ENCODE measurements at places on chromosomes 5 and 9.
A peak's percentile ranks its signal among the peaks of the same experiment; 100 is the strongest.

- DNase-seq: no peak
Measured at GRCh38 chr5:31730139-31730538, 91.2 kb downstream of the PDZD2 start.

- no peak for DNase-seq
Measured at GRCh38 chr5:174306345-174307030, 261.0 kb downstream of the NSG2 start.

- no peak for DNase-seq
Measured at GRCh38 chr9:131649646-131650045, 90.2 kb downstream of the RAPGEF1 start.

- DNase-seq: no peak
Measured at GRCh38 chr9:10613419-10613818, 617 bp upstream of the PTPRD start.

GRCh38 chr5:75818661-75819060, 101.4 kb upstream of the POC5 start:
- no peak for DNase-seq

DNA sequence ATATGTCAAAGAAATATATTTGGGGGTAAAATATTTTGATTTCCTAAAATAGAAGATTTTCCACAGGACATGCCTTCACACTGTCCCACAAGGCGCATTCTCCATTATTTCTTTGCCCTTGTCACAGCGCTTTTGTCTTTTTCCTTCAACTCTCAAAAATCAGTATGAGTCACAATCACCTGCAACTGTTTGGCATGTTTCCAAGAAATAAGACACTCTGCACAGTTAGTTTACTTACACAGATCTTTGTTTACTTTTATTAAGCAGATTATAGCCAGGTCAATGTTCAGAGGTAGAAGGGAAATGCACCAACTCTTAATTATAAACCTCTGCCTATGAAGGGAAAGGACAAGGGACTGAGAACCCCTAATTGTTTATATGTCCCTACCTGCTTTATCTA, 9.5 kb downstream of the CEMIP2 start:
- no peak for DNase-seq

DNA sequence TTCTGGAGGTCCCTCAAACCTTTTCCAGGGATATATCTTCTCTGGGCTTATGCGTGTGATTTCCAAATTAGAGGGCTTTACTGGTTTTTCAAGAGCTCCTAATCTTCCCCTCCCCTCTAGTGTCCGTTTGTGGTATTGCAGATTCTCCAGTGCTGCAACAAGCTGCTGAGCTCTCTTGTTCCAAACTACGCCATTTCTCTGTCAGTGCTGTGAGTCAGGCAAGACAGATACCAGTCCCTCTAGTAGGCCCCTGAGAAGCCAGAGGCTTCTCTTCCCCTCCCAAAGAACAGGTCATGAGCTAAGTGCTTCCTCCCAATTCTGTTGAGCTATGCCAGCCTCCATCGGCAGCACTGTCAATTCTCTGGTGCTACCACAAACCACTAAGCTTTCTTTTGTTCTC, 149.5 kb downstream of the FANCC start:
- DNase-seq: peak; percentile 57

DNA sequence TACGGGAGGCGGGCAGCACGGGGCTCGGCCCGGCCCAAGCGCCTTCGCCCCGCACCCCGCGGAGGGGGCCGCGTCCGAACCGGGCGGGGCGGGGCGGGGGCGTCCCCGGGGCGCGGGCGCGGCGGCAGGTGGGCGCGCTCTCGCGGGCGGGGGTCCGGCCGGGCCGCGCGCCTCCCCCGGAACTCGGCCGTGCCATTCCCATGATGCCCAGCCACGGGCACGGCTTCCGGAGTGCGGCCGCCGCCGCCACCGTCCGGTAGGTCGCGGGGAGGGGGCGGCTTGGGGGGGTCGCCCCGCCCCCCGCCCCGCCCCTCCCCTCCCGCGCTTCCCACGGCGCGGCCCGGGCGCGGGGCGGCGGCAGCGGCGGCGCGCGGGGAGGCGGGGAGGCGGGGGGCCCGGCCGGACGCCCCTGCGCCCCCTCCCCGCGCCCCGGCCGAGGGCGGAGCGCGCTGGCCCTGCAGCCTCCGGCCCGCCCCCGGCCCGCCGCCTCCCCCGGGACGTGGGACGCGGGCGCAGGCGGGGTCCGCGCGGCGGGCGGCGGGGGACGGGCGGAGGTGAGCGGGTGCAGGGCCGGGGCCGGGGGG, at the start of gene PPP1R26:
Gene PPP1R26 (plus strand): TSS at position 314 of the 584 bp plus-strand sequence. CDS start 4,729 bp downstream, outside the sequence.
- no peak for DNase-seq

DNA sequence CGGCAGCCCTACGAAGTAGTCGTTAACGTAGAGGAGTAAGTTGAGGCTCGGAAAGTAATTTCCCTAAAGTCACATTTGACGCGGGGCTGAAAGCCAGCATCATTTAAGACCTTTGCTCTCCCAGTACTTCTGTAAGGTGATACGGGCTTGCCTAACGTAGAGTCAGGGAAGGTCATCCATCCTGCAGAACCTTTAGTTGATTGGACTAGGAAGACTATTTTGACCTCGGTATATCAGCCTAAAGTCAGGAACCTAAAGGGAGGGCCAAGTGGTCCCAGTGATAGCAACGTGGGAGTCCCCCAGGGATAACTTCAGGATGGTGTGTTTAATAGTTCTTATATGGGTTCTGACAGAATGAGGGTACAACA, 657 bp downstream of the NUP214 start:
- no peak for DNase-seq

DNA sequence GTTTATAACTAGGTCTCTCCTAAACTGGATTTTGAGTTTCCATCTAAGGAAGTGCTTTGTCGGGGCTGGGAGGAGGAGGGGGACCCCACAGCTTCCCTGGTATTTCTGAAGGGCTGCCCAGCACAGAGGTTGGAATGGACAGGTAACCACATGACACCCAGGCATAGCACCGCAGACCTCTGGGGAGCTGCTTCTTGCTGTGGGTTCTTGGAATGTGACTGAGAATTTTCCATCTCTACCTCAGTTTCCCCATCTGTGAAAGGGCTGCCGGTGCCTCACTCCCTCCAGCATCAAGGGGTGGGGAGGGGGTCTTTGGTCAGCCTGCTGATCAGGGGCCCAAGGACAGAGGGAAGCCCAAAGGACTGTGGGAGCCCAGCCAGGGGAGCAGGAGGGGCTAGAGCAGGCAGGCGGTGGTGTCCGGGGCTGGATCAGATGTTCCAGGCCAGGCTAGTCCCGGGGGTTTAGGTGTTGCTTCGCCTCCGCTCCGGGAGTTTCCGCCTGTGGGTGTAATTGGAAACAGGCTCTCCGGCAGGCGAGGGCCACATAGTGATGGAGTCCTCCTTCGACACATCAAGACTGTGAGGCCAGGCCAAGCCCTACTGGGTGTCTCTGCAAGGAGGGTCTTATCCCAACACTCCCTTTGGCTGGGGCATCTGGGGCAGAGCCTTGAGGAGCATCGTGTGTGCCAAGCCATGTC, 3.3 kb downstream of the OLFML2A start:
- no peak for DNase-seq

- no peak for DNase-seq
Measured at GRCh38 chr5:80193401-80193800, 62.4 kb downstream of the SERINC5 start.

GRCh38 chr5:149887622-149888183, 56.9 kb downstream of the PDE6A start:
- no peak for DNase-seq

DNA sequence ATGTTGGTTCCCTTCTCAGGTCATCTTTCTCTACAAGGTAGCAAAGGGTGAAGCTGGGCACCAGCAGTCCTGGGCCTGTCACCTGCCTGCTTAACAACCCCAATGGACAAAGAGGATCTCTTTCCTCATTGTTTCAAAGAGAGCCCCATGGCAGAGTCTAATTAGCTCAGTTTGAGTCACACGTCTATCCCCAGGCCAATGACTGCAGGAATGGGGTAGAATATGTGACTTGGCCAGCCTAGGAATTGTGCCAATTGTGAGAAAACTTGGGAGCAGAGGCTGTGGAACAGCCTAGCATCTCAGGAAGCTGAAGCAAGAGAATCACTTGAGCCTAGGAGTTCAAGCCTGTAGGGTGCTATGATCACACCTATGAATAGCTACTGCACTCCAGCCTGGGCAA, 3.6 kb upstream of the RAPGEF1 start:
- DNase-seq: no peak

GRCh38 chr5:52950686-52951085, 38.5 kb upstream of the ITGA2 start:
- DNase-seq: no peak

DNA sequence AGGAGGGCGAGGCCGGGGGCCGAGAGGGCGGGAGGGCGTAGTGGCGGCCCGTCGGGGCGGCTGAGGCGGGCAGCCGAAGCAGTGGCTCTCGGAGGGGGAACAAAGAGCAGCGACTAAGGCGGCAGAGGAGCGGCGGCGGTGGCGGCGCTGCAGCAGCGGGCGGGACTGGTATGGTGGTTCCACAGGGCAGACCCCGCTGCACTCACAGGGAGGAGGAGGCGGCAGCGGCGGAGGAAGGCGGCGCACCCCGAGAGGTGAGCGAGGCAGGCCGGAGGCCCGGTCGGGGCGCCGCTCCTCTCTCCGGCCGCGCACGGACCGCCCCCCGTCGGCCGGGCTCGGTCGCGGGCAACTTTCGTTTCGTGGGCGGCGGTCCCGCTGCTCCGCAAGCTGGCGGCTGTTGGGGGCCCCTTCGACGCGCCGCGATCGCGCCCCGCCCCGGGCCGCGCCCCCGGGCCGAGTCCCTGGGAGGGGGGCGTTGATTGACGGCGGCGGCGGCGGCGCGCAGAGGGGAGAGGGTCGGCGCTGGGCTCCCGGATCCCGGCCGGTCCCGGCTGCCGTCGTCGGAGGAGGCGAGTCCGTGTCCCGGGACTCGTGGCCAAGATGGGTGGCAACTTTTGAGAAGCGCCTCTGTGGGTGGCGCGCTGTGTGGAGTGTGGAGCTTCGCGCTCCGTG, 467 bp downstream of the CNOT6 start:
- peak; percentile 61 for DNase-seq

DNA sequence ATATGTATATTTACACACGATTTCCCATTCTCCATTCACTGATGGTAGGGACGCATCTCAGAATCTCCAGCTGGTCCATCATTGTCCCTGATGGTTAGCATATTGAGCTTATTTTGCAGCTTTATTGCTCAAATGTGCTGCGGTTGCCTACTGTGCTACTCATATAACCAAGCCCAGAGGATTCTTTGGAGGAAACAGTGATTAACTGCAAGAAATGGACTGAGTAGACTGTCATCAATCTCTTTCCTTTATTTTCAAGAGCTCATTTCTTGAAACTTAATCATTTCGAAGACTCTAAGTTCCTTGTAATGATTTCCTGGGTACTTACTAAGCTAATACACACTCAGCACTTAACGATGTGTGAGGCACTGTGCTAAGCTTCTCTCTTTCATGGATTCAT, 119.0 kb downstream of the MAT2B start:
- DNase-seq: no peak

- DNase-seq: peak; percentile 24
Measured at GRCh38 chr9:76810377-76810957, 46.2 kb downstream of the PCA3 start.

All from stimulated activated CD4-positive, alpha-beta T cell treated with anti-CD3 and anti-CD28 coated beads, Interleukin-2, amount 100 ng/mL, for 24 hours (primary cell).